Activated naive CD4-positive, alpha-beta T cell treated with anti-CD3 and anti-CD28 coated beads, Interleukin-2, amount 10 ng/mL, durations not matched to agents 7 days and 5 days (primary cell): ENCODE measurements at places on chromosomes 5 and 9.

- no peak for DNase-seq
Measured at GRCh38 chr9:130858739-130859705, 24.0 kb downstream of the ABL1 start.

GRCh38 chr5:164580155-164580554, 1074.7 kb downstream of the MAT2B start:
- DNase-seq: no peak

- DNase-seq: no peak
Measured at GRCh38 chr9:134546746-134547145, 94.9 kb upstream of the COL5A1 start.

DNA sequence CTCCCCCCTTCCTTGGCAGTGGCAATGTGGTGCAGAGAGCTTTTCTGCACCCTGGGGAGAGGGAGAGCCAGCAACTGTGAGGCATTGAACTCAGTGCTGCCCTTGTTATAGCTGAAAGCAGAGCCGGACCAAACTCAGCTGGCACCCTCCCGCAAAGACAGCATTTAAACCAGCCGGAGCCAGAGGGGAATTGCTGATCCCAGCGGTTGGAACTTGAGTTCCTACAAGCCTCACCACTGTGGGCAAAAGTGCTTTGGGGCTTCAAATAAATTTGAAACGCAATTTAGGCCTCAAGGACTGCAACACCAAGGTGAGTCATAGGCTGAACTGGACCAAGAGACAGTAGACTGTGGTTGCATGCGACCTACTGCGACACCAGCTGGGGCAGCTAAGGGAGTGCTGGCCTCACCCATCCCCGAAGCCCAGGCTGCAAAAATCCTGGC, 207.6 kb upstream of the CDKN2B start:
- no peak for DNase-seq

- no peak for DNase-seq
Measured at GRCh38 chr5:32668552-32668951, 42.6 kb upstream of the NPR3 start.

DNA sequence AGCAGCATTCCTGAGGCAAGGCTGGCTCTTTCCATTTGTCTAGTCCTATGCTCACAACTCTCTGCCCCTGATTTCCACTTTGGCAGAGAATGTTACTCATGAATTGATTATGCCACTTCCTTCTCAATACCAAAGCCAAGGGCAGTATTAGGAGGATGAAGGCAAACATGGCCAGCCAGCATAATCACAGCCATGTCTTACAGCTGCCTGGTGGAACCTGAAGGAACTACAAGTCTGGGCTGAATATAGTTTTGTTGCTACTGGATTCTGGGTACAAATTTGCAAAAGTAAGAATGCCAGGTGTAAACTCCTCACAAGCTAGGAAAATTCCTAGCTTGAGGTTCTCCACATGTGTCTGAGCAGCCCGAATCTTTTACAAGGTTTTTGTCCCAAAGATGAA, 4.2 kb downstream of the SIL1 start:
- no peak for DNase-seq

DNA sequence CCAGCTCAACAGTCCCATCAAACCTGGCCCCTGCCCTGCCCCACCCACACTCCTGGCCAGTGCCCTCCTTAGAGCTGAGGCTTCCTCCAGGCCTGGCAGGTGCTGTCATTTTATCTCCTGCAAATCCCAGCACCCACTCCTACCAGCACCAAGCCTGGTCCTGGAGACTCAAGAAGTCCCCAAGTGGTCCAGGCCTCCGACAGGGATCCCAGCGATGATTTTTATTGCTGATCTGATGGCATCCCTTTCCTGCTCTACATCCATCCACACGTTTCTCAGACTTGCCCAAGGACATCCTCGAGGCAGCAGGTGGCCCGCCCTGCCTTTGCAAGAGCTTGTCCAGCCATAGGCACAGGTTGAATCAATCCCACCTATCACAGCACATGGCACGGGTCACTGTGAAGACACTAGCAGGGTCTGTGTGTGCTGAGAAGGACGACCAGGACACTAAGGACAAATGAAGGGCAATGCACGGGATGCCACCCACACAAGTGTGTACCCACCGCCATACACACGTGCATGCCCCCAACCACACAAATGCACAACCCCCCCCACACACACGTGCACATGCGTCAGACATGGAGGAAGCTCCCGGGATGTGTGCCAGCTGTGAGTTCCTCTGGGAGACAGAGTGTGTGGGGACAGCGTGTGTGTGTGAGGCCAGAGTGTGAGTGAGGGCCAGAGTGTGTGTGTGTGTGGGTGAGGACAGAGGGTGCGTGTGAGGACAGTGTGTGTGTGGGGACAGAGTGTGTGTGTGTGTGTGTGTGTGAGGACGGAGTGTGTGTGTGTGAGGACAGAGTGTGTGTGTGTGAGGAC, 62.4 kb upstream of the UBAC1 start:
- DNase-seq: no peak
